ENCODE measurements at places on chromosomes 2 and 18. TPM values are rescaled to one million over a fixed set of nuclear protein-coding genes. Genes with fewer than 3 reads are reported as not detected.

Gene MC2R
- total RNA-seq: not detected

Gene PROM2
- 53.7 TPM for total RNA-seq

Gene TRIB2
- total RNA-seq: 19.5 TPM

Gene ZEB2
- total RNA-seq: 0.05 TPM

Gene DCDC2C
- total RNA-seq: not detected

Gene CYP26B1
- total RNA-seq: 3.7 TPM

All from airway epithelial cell (primary cell).